GM23248 (cell line): ENCODE measurements at places on chromosomes 1 and 21. TPM values are rescaled to one million over a fixed set of nuclear protein-coding genes. Genes with fewer than 3 reads are reported as not detected.

GRCh38 chr1:11790880-11791715 lies 14.7 kb downstream of the MTHFR start:
- peak; percentile 94 for DNase-seq

DNA sequence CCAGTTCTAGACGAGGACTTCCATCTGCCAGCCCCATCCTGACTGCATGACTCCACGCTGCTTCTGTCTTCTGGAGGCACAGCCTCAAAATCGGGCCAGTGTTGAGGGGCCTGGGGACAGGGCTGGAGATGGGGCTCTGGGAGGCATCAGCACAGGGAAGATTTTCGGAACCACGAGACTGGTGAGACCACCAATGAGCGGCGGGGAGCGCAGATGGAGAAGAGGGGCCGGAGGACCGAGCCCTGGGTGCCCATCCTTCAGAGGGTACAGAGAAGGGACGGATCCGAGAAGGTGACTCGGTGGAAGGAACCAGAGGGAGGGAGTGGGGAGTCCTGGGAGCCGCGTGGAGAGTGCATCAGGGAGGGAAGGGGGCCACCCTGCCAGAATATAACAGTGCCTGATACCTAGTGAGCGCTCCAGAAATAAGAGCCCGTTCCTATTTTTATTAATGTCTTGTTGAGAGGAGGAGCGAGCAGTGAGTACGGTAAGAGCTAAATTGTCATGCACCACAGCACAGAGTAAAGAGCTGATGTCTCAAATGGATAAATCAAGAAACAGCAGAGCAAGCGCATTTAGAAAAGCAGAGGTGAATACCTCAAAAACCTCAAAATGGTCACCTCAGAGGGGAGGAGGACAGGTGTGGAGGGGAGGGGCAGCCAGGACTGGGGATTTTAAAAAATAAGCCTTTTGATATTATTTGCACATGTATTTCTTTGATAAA lies 26.2 kb upstream of the KIF26B start:
- DNase-seq, result no peak

- peak; percentile 53 for DNase-seq
Observed at GRCh38 chr1:234532503-234532922, 53.5 kb upstream of the TARBP1 start.

Gene FCRL5
- not detected in 2 replicates for total RNA-seq

Gene MAPKAPK2
- total RNA-seq, result 50.6 and 63.3 TPM in 2 replicates

Gene IL10
- total RNA-seq, result not detected in 2 replicates

GRCh38 chr1:155127105-155127966 lies at the start of gene EFNA1:
Gene EFNA1 (plus strand): TSS chr1:155127876. CDS start chr1:155127978, 102 bp downstream.
- peak; percentile 65 for DNase-seq

DNA sequence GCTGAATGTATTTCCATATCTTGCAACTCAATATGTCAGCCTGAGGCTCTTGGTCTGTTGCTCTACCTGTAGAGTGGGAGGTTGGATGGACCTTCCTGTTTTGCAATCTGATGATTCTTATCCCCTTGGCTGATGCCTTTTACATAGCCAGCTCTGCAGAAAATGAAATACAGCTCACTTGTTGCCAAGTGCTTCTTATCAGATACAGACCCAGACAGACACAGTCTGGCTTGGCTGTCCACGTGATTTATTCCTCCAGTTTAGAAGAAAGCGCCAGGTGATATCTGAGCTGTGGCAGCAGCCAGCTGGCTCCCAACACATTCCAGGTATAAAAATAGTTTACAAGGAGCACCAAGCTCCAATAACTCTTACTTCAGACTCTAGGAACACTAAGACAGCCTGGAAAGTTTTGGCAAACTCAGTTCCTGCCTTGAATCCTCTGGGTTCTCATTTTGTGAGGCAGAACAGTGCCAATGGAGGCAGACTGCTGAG lies 479.2 kb upstream of the USP24 start:
- no peak for DNase-seq

DNA sequence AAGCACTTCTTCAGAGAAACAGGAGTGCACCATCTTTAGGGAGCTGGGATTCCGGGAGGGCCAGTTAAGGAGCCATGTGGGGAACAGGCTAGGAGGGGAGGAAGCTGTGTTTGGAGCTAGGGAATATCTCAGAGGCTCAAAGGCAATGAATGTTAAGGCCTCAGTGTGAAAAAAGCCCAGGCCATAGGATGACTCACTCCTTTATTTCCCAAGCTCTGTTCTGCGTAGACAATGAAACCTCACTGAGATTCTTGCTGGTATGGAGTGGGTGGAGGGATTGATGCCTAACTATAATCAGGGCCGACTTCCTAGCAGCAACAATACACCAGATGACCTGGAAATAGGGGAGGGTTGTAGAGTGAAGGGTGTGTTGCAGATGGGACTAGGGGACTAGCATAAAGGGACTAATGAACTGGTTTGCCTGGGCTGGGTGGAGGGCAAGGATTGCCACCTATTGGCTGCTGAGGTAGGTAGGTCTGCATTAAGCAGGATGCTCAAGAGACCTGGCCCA lies 2.1 kb downstream of the GNAT2 start:
- peak; percentile 95 for DNase-seq

GRCh38 chr1:101262630-101263348 lies 26.0 kb downstream of the S1PR1 start:
- DNase-seq, result no peak

Gene CCNL2
- total RNA-seq, result 150 and 185 TPM in 2 replicates

GRCh38 chr1:6082430-6082971 lies 36.8 kb downstream of the KCNAB2 start:
- DNase-seq, result peak; percentile 44

Gene HMGCS2
- total RNA-seq, result not detected in 2 replicates

Gene LCE3E
- not detected in 2 replicates for total RNA-seq

Gene SLC2A5
- 0.54 TPM in 1 of 2 replicates, not detected in the other for total RNA-seq

Gene RGS4
- total RNA-seq, result 27.9 and 42.9 TPM in 2 replicates

GRCh38 chr21:41548781-41549180 lies 40.8 kb upstream of the TMPRSS2 start:
- DNase-seq, result no peak

GRCh38 chr1:18230321-18230720 lies 122.7 kb downstream of the IGSF21 start:
- no peak for DNase-seq
